Activated naive CD4-positive, alpha-beta T cell treated with anti-CD3 and anti-CD28 coated beads for 36 hours (primary cell): ENCODE measurements at places on chromosomes 2 and 18. TPM values are rescaled to one million over a fixed set of nuclear protein-coding genes. Genes with fewer than 3 reads are reported as not detected.

ALPP gene
- not detected for total RNA-seq

EPB41L3 gene
- 7.2 TPM for total RNA-seq

VWC2L gene
- not detected for total RNA-seq

GRCh38 chr2:197673606-197674005 lies 1.8 kb downstream of the RFTN2 start:
- H3K27ac ChIP-seq: no peak overlapping the region
- no peaks in the 10 kb centered on the region for H3K36me3 ChIP-seq

DNA sequence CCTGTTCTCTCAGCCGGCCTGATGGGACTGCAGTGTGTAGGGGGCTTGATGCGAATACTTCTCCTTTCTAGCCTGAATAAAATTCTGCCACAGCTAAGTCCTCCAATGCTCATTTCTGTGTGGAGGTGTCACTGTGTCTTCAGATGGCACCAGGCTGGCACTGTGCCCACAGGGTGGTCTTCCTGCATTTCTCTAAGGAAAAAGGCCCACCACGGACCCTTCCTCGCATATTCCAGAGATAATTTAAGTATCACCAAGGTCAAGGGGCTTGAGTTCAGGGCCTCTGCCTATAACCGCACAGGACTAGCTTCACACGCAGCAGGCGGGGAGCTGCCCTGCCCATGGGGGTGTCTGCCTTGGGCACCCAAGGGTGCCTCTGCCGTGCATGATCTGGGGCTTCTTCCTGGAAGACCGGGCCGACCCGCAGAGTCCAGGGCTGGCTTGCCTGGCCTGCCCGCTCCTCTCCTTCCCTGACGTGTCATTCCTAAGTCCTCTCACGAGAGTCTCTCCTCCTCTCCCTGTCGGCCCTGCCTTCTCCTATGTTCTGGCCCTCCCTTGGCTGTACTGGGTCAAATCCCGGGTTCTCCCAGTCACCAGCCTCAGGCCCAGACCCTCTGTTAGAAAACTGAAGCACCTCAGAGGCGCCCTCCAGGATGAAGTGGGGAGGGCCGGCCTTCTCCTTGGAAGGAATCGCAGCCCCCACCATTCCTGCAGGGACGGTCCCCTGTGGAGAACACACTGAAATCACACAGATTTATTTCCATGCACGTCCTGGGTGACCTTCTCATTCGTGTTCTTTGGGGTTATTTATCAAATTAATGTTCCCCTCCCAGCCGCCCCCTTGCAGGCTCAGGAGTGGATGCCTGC lies 48.9 kb upstream of the PXDN start:
- H3K36me3 ChIP-seq: no peaks in the 10 kb centered on the region
- no peak overlapping the region for H3K4me3 ChIP-seq
- H3K27me3 ChIP-seq: no peaks in the 10 kb centered on the region
- H3K27ac ChIP-seq: no peak overlapping the region
- H3K4me1 ChIP-seq: no peaks in the 10 kb centered on the region

GRCh38 chr2:1045109-1045508 lies 94.5 kb downstream of the SNTG2 start:
- H3K4me3 ChIP-seq: no peak overlapping the region
- no peak overlapping the region for H3K27ac ChIP-seq
- no peaks in the 10 kb centered on the region for H3K36me3 ChIP-seq
- DNase-seq: no peak
- H3K27me3 ChIP-seq: no peaks in the 10 kb centered on the region

DNA sequence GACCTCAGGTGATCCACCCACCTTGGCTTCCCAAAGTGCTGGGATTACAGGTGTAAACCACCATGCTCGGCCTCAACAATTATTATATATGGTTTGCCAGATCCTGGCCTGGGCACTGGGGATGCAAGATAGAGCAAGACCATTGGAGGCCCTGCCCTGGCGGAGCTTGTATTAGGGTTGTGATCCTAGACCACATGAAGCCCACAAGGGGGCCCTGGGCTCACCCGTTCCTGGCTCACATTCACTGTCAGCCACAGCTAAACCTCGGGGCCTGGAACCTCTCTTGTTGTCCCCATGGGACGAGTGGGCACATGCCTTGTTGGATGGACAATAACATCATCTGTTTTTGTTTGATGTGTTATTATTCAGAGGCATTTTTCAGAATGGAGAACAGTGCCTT lies 14.9 kb downstream of the HPCAL1 start:
- no peaks in the 10 kb centered on the region for H3K27me3 ChIP-seq
- no peak for DNase-seq
- peaks cover 43% of the 10 kb centered on the region for H3K4me1 ChIP-seq
- no peak overlapping the region for H3K27ac ChIP-seq
- H3K4me3 ChIP-seq: no peak overlapping the region

GRCh38 chr2:108612153-108612513 lies 77.9 kb downstream of the LIMS1 start:
- H3K4me3 ChIP-seq: peak overlapping the region; percentile 1
- H3K36me3 ChIP-seq: no peaks in the 10 kb centered on the region
- no peaks in the 10 kb centered on the region for H3K27me3 ChIP-seq
- H3K27ac ChIP-seq: peak overlapping the region; percentile 62
- peaks cover 63% of the 10 kb centered on the region for H3K4me1 ChIP-seq

DNA sequence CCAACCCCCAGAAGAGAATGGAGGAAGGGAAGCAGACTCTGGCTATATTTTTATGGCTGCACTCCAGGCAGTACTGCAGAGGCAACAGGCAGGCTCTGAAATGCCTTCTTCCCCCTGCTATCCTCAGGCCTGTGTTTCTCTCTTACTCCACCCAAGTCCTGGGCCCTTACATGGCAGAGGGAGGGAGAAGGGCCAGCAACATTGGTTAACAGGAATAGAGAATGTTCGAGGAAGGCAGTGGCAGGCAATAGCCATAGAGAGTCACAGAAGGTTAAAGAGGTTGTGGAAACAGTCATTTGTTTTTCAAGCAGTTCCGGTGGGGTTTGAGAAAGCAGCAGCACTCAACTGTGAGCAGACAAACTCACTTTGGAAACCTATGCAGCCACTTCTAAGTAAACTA lies 15.1 kb upstream of the DARS1 start:
- H3K27ac ChIP-seq: no peak overlapping the region
- peaks cover 3% of the 10 kb centered on the region for H3K36me3 ChIP-seq
- peaks cover 26% of the 10 kb centered on the region for H3K4me1 ChIP-seq
- no peak for DNase-seq
- H3K4me3 ChIP-seq: no peak overlapping the region
- no peaks in the 10 kb centered on the region for H3K27me3 ChIP-seq

DNA sequence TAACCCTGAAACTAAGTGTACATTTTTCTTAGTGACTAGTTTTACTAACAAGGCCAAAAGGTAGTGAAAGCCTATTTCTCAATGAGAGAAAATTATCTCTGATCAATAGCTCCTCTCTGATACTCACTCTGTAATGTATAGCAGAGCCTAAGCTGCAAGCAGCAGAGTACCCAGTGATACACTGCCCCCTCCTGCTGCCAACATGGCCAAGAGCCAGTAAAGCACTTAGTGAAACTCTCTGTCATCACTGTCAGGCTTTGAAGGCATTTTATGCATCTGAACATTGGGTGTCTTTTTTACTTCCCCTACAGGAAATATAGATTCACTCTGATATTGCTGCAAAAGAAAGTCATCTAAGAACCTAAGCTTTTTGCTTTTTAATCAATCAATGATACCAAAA lies 784.1 kb upstream of the CDH7 start:
- no peaks in the 10 kb centered on the region for H3K27me3 ChIP-seq
- H3K4me1 ChIP-seq: no peaks in the 10 kb centered on the region
- no peak overlapping the region for H3K4me3 ChIP-seq
